Psoas muscle (tissue), 8 donors: ENCODE measurements at places on chromosomes 5 and 9. TPM values are rescaled to one million over a fixed set of nuclear protein-coding genes. Genes with fewer than 3 reads are reported as not detected.
A peak's percentile ranks its signal among the peaks of the same experiment; 100 is the strongest.

TAS2R1 gene
- not detected for total RNA-seq

ADAMTS2 gene
- total RNA-seq, result 2.5 TPM

LCN12 gene
- 1.5 TPM for total RNA-seq

HRCT1 gene
- 0.95 TPM for total RNA-seq

P4HA2 gene
- 21.6 TPM for total RNA-seq

LCN2 gene
- not detected for total RNA-seq

GPR151 gene
- total RNA-seq, result not detected

DIPK1B gene
- total RNA-seq, result 2.1 TPM

APBA1 gene
- 4.2 TPM for total RNA-seq

DNA sequence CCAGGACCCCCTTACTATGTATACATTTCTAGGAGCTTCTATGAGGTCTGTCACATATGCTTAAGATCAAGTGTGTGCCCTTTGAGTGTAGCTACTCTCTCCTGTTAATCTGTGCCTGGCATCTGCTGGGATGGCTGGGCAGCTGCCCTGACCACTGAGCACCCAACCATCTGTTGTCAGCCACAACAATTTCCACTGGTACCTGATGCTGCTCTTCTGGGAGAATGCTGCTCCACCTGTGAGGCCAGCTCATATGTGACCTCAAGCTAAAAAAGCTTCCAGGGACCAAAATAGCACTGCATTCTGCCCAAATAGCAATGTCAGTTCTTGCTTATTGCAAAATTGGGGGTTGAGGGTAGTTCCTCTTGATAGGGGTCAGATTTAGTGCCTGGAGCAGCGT is 595.6 kb downstream of the RAB3C start:
- no peaks in the 10 kb centered on the region for H3K27me3 ChIP-seq
- H3K27ac ChIP-seq, result peak overlapping the region; percentile 53
- DNase-seq, result no peak
- peaks cover 24% of the 10 kb centered on the region for H3K4me1 ChIP-seq

DNA sequence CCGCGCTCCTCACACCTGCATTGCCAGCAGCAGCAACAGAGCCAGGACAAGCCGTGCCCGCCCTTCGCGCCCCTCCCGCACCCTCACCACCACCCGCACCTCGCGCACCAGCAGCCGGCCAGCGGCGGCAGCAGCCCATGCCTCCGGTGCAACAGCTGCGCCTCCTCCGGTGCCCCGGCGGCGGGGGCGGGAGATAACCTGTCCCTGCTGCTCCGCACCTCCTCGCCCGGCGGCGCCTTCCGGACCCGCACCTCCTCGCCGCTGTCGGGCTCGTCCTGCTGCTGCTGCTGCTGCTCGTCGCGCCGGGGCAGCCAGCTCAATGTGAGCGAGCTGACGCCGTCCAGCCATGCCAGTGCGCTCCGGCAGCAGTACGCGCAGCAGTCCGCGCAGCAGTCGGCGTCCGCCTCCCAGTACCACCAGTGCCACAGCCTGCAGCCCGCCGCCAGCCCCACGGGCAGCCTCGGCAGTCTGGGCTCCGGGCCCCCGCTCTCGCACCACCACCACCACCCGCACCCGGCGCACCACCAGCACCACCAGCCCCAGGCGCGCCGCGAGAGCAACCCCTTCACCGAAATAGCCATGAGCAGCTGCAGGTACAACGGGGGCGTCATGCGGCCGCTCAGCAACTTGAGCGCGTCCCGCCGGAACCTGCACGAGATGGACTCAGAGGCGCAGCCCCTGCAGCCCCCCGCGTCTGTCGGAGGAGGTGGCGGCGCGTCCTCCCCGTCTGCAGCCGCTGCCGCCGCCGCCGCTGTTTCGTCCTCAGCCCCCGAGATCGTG is 517 bp downstream of the KCNN2 start:
- H3K27me3 ChIP-seq, result peaks cover 20% of the 10 kb centered on the region
- DNase-seq, result no peak
- H3K36me3 ChIP-seq, result no peaks in the 10 kb centered on the region
- peaks cover 5% of the 10 kb centered on the region for H3K4me1 ChIP-seq

- no peak overlapping the region for H3K27ac ChIP-seq
- no peaks in the 10 kb centered on the region for H3K27me3 ChIP-seq
- no peak overlapping the region for H3K4me3 ChIP-seq
- H3K4me1 ChIP-seq, result no peaks in the 10 kb centered on the region
Observed at GRCh38 chr5:35823347-35824098, 33.2 kb upstream of the IL7R start.

DNA sequence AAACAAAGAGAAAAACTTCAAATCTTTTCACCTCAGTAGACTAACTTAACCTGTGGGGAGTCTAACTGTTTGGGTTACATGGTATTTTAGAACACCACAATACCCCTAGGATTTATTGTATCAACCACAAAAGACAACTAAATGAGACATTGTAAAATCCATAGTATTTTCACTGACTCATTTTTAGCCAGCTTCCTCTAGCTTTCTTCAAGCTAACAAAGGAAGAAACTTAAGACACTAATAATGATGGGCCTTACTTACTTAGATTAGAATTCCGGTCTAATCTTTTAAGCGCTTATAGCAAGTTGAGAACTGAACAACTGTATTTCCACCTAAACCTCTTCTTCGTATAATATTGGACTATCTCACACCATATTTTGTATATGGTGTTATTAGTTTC is 529.3 kb downstream of the DMRTA1 start:
- no peaks in the 10 kb centered on the region for H3K4me1 ChIP-seq
- H3K27me3 ChIP-seq, result no peaks in the 10 kb centered on the region
- no peak overlapping the region for H3K27ac ChIP-seq
- no peak overlapping the region for H3K4me3 ChIP-seq
- no peaks in the 10 kb centered on the region for H3K36me3 ChIP-seq

DNA sequence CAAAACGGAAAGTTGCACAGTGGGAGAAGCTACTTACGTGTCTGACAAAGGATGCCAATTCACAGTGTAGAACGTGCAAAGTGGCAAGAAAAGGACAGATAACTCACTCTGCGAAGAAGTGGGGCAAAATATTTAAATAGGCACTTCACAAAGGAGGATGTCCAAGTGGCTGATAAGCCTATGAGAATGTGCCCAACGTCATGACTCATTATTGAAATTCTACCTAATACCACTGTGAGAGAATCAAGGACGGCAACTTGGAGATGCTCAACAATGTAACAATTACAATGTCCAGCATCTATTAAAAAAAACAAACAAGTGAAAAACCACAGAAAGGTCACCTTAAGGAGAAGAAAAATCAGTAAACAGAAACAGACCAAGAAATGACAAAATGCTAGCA is 59.0 kb downstream of the NACC2 start:
- H3K4me3 ChIP-seq, result no peak overlapping the region
- H3K27ac ChIP-seq, result no peak overlapping the region
- H3K36me3 ChIP-seq, result peaks cover 6% of the 10 kb centered on the region
- no peak for DNase-seq

GRCh38 chr9:82504620-82505019 is 516.0 kb downstream of the SPATA31D1 start:
- no peaks in the 10 kb centered on the region for H3K27me3 ChIP-seq
- no peak overlapping the region for H3K27ac ChIP-seq
- no peaks in the 10 kb centered on the region for H3K36me3 ChIP-seq
- no peak for DNase-seq
- H3K4me1 ChIP-seq, result no peaks in the 10 kb centered on the region
- H3K4me3 ChIP-seq, result no peak overlapping the region

DNA sequence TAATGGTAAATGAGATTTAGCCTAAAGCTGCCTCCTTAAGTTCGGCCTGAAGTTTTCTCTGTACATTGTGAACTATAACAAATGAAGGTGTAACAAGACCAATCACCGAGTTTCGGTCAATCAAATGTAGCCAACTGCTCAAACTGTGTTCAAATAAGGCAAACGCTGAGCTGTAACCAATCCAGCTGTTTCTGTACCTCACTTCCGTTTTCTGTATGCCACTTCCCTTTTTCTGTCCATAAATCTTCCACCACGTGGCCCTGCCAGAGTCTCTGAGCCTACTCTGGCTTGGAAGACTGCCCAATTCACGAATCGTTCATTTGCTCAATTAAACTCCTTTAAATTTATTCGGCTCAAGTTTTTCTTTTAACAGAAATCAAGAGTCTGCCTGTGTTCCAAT is 193.5 kb upstream of the KLF9 start:
- no peaks in the 10 kb centered on the region for H3K36me3 ChIP-seq
- H3K27me3 ChIP-seq, result no peaks in the 10 kb centered on the region
- H3K4me3 ChIP-seq, result no peak overlapping the region

GRCh38 chr5:83564069-83564749 is 92.7 kb downstream of the VCAN start:
- no peaks in the 10 kb centered on the region for H3K27me3 ChIP-seq
- no peaks in the 10 kb centered on the region for H3K36me3 ChIP-seq
- DNase-seq, result no peak

DNA sequence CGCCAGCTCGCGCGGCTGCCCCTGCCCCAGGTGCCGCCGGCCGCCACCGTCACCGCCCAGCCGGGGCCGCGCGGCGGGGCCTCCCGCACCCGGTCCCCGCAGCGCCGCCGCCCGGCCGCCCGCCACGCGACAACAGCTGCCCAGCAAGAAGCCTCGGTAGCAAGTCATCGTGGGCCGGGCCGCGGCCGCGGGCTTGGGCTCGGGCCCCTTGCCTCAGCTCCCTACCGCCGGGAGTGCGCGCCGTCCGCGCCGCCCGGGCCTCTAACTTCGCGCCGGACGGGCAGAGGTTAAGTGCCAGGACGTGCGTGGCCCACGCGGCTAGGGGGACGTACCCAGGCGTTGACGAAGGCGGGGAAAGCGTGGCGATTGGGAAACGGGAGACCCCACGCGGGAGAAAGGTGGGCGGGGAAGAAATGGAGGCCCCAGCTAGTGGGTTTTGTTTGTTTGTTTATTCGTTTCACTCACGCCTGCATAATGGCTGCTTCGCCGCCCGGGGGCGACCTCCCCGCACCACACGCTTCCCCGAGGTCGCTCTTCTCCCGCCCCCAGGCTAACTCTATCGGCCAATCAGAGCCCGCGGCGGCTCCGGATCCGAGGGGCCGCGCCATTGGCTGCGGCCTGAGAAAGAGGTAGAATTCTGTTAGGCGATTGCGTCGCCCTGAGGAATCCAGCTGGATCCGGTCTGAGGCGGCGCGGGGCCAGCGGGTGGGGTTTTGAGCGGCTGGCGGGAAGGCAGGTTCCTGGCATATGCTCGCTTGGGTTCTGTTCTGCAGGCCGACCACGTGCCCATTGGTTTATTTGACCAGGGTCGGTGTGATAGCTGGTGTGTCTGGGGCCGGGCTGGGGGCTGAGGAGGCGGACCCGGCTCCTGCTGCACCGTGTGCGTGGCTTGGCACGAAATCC is at the start of gene NADK2:
TSS of gene NADK2 (minus strand) at position 295 of the 903 bp plus-strand sequence. CDS start at position 168, 127 bp downstream.
- peak within 1 kb of the TSS; percentile 96 for H3K27ac ChIP-seq
- peaks cover 40% of the 10 kb centered on the region for H3K4me1 ChIP-seq
- H3K4me3 ChIP-seq, result peak within 1 kb of the TSS; percentile 91
- no peaks in the 10 kb centered on the region for H3K36me3 ChIP-seq
- peak; percentile 95 for DNase-seq

- H3K27me3 ChIP-seq, result no peaks in the 10 kb centered on the region
- H3K27ac ChIP-seq, result no peak overlapping the region
- H3K36me3 ChIP-seq, result no peaks in the 10 kb centered on the region
- H3K4me3 ChIP-seq, result no peak overlapping the region
- no peaks in the 10 kb centered on the region for H3K4me1 ChIP-seq
Observed at GRCh38 chr9:123262338-123262737, 6.0 kb downstream of the STRBP start.

- DNase-seq, result no peak
- H3K36me3 ChIP-seq, result no peaks in the 10 kb centered on the region
- no peaks in the 10 kb centered on the region for H3K27me3 ChIP-seq
Observed at GRCh38 chr5:1668141-1668721, 131.4 kb downstream of the MRPL36 start.
